Non-pigmented ciliary epithelial cell (primary cell): ENCODE measurements at places on chromosomes 12 and 14.
A peak's percentile ranks its signal among the peaks of the same experiment; 100 is the strongest.

DNA sequence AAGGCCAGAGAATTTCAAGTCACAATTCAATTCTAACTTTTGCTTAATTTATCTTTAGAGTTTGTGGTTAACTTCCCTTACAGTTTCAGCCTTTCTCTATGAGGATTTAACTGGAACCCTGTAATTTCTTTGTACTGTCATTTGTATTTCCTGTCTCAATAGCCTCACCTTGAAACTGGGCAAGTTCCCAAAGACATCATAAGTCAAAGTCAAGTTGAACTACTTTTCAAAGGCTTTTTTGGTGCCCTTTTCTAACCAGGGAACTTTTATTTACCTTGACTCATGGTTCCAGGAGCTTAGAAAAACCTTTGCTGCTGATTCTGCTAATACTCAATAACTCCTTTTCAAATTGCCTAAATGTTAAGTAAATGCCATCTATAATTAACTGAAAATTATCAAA, 200.8 kb upstream of the KRR1 start:
- no peak for DNase-seq

GRCh38 chr12:128079446-128079845, 187.5 kb upstream of the TMEM132C start:
- DNase-seq: no peak

GRCh38 chr14:101351769-101352168, 209.5 kb upstream of the DIO3 start:
- DNase-seq: no peak

GRCh38 chr14:93036652-93037345, 78.9 kb downstream of the ITPK1 start:
- no peak for DNase-seq

- DNase-seq: peak; percentile 20
Observed at GRCh38 chr12:77893918-77894317, 63.2 kb downstream of the NAV3 start.

GRCh38 chr12:47763481-47764346, 5.0 kb upstream of the RAPGEF3 start:
- no peak for DNase-seq

- DNase-seq: no peak
Observed at GRCh38 chr12:63838411-63838810, 6.1 kb upstream of the SRGAP1 start.

- no peak for DNase-seq
Observed at GRCh38 chr14:71815110-71815509, 117.1 kb upstream of the RGS6 start.

DNA sequence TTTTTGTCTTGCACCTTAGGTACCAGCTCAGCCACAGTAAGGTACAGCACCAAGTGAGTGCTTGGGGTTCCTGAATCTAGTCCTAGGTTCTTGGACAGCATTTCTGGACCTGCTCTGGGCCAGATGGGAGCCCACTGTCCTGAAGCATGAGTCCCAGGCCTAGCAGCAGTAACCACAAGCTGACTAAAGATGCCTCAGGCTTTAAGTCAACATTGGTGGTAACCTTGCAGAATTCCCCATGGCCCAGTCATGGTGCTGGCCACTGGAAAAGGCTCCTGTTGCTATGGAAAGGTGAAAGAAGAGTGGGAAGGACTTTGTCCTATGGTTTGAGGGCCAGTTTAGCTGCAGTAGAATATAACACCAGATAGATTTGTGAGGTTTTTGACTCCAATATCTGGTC, 86.9 kb upstream of the CLEC14A start:
- peak; percentile 76 for DNase-seq

- DNase-seq: no peak
Observed at GRCh38 chr14:104802394-104803184, 1.7 kb downstream of the ZBTB42 start.

DNA sequence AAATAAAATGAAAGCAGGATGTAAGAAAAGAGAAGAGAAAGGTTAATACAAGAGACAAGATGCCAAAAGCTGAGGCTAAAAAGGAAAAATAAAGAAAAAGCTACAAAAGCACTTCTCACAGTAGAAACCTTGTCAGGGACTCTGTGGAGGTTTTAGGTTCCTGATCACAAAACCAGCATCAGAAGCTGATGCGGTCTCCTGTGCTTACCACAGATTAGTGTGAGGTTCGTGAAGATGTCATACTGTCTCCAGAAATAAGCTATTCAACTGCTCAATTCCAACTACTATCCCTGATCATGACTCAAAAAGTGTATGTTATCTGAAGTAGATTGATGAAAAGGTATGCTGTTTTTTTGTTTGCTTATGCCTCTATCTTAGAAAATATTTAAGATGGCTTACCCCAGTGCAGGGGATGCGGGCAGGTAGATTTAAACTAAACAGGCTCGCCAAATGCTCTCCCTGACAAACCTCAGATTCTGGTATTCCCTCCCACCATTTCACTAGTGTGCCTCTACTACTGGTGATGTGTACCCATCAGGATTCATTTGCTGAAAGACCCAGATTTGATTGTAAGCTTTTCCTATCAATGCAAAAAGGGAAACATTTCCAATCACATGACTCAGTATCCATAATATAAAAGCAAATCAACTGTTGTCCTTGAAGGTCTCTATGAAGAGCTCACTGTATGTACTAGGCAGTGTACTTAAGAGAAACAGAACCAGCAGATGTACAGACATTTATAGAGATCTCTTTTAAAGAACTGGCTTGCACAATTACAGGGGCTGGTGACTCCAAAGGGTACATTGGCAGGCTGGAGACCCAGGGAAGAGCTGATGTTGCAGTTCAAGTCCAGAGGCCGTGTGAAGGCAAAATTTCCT, 169.5 kb upstream of the FOXN3 start:
- DNase-seq: no peak

DNA sequence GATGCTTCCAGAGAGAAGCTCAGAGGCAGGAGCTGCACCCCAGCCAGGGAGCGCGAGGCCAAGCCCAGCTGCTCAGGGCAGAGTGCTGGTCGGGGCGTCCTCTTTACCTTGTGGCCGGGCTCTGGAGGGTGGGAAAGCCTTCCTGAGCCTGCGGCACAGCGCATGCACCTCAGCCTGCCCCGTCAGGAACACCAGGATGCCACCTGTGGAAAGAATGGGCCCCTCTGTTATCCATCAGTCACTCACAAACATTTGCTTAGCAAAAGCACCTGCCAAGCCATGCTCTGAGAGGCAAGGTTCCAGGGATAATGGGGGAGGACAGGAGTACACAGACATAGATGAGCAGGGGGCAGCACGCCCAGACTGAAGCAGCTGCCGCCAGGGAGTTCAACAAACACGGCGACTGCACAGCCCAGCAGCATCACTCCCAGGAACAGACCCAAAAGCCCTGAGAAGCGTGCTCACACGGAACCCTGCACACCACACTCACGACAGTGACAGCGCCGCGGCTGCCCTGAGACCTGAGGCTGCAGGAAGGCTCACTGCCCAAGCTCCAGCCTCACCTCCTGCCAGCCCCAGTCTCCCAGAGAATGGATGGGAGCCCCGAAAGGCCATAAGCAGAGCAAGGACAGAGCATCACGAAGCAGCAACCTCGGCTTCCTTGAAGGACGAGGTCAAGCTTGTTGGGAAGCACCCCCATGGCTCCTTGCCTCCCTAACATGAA, 21.8 kb downstream of the DHX37 start:
- no peak for DNase-seq

DNA sequence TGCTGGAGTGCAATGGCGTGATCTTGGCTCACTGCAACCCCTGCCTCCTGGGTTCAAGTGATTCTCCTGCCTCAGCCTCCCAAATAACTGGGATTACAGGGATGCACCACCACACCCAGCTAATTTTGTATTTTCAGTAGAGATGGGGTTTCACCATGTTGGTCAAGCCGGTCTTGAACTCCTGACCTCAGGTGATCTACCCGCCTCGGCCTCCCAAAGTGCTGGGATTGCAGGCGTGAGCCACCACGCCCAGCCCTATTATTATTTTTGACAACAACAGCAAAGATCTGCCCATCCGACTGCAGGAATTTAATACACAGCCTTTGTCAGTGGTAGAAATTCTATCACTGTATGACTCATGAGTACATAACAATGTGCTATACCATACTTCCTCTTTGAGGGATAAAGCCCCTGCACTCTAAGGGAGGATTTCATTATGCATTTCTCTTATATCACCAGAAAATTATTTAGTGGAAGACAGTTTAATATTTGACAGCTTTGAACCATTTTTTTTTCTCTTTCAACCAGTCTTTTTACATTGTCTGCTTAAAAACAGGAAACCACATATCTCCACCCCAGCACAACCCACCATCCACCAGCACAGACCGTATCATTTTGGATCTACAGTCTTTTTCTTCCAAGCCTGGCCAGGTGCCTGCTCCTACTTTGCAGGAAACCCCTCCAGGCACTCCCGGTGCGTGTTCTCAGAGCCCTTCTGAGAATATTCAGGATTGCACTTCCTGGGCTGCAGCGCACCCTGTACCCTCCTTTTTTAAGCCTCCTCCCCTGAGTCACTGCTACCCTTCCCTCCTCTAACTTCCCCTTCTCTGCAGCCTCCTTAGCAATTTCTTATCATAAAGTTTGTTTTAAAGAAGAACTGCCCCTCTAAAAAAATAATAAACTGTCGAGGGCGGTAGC, 594 bp downstream of the ARHGDIB start:
- no peak for DNase-seq

DNA sequence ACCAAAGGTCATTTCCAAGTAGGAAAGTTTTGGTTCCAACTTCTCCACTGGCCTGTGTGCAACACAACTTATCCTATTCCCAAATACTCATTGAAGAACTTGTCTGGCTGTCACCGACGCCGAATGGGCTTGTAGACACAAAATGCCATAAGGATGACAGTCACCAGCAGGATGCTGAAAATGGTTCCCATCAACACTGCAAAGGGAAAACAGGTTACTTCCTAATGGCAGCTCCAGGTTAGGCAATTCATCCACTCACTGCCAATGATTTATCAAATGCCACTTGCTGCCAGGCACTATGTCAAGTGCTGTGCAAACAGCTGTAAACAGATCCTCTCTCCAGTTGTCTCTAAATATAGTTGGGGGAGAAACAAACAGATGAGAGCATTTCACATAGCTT, 6.1 kb downstream of the C12orf76 start:
- no peak for DNase-seq

- DNase-seq: no peak
Observed at GRCh38 chr12:92470608-92471021, 232.2 kb upstream of the PLEKHG7 start.

DNA sequence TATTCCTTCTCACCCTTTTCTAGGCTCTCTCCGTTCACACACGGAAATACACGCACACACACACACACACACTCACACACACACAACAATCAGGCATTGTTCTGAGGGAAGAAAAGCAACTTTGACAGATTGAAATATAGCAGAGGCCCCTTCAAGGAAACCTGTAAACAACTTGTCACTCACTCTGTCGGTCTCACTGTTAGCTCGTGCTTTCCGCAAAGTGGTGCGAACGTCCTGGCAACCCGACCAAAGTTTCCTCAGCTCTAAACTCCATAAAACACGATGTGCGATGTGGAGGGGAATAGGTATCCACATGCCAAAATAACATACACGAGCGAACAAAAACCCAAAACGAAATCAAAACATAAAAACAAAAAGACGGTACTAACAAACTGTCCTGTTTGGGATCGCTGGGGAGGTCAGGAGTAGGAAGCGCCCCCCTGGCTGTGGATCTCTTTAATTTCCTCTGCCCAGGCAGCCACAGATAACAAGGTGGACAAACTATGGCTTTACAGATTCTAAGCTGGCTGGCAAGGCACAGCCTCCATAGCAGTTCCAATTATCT, 822 bp upstream of the SOX5 start:
- DNase-seq: no peak

DNA sequence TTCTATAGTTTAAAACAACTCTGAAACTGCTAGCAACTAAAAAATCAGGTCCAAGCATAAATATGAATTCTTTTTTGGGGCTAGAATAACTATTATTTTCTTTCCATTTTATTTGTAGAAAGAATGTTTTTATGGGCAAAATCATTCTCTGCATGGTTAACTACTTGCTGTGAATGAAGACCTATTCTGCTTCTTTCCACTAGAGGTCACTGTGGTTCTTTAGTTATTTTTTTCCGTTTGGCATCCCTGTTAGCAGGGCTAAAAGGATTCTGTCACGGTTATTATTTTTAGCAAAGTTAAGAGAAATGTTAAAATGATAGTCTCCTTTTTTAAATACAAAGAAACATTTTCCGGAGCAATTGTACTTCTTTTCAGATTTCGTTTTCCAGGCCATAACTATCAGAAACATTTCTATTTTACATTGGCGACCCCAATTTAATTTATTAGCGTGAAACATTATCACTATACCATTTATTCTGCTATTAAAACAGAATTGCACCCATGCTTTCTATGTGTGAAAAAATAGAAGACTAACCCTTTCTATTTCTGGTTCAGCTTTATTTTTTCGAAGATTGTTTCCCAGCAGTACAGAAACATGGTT, 404.8 kb downstream of the ATP23 start:
- no peak for DNase-seq

GRCh38 chr12:105466901-105467598, 136.6 kb downstream of the C12orf75 start:
- no peak for DNase-seq

- DNase-seq: no peak
Observed at GRCh38 chr14:55316564-55316963, 45.3 kb downstream of the FBXO34 start.

DNA sequence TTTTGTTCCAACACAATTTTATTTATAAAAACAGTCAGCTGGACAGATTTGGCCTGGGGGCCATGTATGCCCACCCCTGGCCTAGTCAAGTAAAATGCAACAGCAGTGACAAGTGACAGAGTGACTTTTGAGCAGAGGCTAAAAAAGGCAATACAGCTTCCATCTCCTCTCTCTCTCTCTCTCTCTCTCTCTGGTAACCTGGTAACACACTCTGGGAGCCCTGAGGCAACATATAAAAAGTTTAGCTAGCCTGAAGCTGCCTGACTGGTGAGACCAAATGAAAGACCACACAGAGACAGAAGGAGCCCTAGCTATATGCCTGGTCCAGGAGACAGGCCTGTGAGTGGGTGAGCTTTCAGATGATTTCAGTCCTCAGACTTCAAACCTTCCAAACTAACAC, 105.4 kb downstream of the DENND5B start:
- no peak for DNase-seq

- no peak for DNase-seq
Observed at GRCh38 chr12:104710940-104711689, 247.0 kb downstream of the SLC41A2 start.

DNA sequence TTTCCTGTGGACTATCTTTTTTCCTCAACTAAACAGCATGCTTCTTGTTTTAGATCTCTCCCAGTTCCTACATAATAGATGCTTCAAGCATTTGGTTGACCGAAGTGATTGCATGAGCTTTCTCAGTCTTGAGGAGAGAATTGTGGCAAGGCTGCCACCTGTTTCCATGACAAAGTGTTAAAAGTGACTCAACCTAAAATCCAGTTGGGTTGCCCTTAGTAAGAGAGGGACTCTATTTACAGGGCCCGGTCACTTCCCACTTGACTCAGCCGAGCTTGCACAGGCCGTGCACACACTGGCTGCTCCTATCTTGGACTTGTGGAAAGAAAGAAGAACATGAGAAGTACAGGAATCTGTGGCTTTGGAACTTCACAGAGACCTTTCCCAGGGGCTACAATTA, 2.1 kb upstream of the B4GALNT3 start:
- no peak for DNase-seq

DNA sequence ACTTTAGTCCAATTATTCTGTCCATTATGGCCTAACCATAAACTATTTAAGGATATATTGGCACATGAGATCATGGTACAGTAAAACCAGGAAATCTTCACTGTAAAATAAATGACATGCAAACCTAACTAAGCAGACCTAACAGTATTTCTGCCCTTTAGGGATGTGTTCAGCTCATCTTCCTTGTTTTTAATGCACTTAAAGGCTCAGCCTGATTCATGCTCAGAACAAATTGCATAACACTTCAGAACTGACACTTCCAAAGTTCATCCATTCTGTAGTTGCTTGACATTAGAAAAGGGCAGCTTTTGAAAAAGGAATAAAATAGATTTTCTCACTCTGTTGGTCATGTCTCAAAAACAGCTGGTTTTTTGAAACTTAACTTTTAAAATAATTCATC, 708.5 kb downstream of the C12orf50 start:
- no peak for DNase-seq
